Hematopoietic multipotent progenitor cell treated with erythropoietin and hydrocortisone succinate and interleukin-3 and kit ligand, for 17 days (in vitro differentiated cells): ENCODE measurements at places on chromosomes 5 and 9.

DNA sequence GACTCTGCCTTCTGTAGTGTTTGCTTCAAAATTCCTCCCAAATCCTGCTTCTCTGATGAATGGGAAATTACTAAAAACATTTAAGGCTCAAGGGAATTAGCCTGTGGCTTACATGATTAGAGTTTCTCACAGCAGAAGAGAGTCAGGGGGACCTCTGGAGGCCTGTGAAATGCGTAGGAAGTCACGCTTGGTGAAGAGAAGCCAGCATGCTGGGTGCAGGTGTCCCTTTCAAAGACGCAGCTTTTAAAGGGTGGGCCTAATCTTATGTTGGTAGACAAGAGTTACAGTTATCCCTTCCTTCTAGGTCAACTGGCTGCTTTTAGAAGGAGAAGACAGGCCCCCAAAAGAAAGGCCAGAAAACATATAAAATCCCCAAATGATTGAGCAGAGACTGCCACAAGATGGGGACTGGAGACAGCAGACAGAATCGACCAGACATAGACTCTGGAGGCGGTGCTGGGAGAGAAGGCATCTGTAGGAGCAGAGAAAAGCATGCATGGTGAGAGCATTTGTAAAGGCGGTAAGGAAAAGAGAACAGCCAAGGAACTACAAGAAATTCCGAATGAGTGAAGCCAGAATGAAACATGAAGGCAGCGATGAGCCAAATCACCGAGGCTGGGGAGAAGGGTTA lies 42.3 kb downstream of the B4GALT1 start:
- no peak for DNase-seq

DNA sequence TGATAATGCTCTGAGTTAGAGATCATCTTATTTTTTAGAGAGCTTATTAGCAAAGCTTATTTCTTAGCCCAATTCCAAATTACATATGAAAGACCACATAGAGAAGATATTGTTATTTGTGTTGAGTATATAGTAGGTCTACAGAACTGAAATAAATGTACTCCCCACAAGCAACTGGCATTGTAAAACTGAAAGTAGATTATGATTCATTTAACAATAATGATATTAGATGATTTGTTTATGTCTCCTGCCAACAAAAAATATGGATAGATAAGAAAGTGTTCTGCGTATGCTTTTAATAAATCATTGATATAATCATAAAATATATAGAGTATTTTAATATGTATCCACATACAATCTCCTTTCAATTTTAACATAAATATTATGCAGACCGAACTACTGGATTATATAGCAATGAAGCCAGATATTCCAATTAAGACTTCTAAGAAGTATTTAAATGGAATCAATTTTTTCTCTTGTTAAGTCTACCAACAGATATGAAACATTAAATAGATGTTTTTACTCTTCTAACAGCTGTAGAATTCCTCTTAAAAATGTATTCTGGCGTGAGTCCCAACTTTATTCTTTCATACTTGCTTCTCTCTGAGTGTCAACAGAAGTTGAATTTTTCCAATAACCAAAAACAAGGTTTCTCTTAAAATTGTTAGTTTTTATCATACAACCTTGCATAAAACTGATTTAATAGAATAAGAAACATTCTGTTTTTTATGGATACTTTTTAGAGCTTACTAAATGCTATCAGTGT lies 15.6 kb upstream of the DAB2 start:
- DNase-seq, result no peak

DNA sequence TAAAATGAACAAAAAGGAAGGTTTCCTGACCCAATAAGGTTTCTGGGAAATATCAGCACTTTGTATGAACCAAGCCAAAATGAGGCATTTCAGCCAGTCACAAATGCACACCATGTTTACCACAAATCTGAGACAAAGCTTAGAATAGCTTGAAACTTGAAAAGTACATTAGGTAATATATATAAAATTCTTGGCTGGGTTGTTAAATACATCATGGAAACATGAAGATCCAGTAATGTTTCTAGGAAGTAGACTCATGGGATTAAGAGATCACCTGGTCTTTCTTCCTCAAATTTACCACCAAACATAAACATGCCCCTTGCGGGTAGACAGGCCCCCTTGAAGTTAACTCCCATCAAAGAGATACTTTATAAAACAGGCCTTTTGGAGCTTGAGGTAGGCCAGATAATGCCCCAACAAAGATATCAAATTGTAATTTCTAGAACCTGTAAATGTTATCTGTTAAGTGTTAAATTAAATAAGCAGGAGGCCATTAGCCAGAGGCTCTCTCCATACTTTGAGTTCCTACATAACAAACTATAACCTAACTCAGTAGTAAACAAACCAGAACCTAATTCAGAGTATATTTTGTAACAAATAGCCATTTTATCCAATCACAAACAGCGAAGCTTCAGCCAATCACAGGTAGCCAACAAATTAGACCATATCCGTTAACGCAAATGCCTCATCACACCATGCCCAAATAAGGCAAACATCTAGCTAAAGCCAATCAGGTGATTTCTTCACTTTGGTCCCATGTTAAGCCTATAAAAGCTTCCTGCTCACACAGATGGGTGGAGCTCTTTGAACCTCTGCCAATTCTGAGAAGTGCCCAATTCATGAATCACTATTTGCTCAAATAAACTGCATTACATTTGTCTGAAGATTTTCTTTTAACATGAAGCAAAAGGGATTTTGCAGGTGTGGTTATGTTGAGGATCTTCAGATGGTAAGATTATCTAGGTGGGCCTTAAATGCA lies 127.9 kb upstream of the TARS1 start:
- no peak for DNase-seq

DNA sequence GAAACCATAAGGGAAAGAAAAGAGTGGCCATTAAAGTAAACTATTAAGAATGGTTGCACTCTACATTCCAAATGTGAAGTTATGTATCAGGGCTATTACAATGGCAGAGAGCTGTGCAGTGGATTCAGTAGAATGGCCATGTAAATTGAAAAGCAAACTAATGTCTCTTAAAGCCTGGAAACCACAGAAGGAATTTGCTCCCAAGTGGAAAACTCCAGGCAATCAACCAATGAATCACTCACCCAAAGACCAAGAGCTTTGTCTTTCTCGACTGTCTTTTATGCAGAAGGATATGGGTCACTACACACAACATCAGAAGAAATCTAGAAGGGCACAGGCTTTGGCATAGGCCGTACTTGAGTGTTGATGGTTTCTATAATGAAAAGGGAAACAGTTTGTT lies 114.9 kb downstream of the TLE1 start:
- DNase-seq, result no peak

GRCh38 chr9:64773491-64773931 lies 511.5 kb downstream of the FOXD4L5 start:
- DNase-seq, result no peak

GRCh38 chr9:93589688-93590087 lies 13.3 kb downstream of the PHF2 start:
- no peak for DNase-seq

GRCh38 chr5:68381909-68382308 lies 166.4 kb downstream of the PIK3R1 start:
- DNase-seq, result peak; percentile 24

- no peak for DNase-seq
Observed at GRCh38 chr5:36047384-36048160, 19.1 kb downstream of the UGT3A2 start.

GRCh38 chr9:73137286-73137899 lies 14.3 kb upstream of the ANXA1 start:
- no peak for DNase-seq

- DNase-seq, result no peak
Observed at GRCh38 chr5:30650311-30650710, 543.2 kb upstream of the CDH6 start.

- DNase-seq, result no peak
Observed at GRCh38 chr9:136359774-136360718, 3.5 kb downstream of the DNLZ start.

DNA sequence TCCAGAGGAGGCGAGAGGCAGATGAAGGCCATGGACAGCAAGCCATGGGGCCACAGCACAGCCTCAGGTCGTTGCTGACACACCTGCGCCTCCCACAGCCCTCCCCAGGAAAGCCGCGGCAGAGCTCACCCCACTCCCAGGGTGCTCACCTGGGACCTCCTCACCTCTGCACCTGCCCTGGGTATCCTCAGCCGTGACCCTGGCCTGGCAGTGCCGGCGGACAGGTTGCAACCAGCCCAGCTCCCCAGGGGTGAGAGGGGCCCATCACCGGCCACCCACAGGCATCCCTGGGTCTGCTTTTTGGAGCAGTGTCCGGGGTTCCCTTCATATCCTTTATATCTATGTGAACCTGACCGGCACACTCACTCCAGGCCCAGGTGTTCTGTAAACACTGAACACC lies 30.4 kb upstream of the FCN1 start:
- DNase-seq, result no peak

GRCh38 chr5:135894276-135894675 lies 1.4 kb downstream of the IL9 start:
- no peak for DNase-seq

- DNase-seq, result peak; percentile 41
Observed at GRCh38 chr9:107137495-107138202, 145.4 kb upstream of the RAD23B start.

GRCh38 chr5:178765753-178766300 lies 35.4 kb upstream of the ZNF354A start:
- no peak for DNase-seq

- DNase-seq, result no peak
Observed at GRCh38 chr5:35651002-35651756, 33.5 kb downstream of the SPEF2 start.

DNA sequence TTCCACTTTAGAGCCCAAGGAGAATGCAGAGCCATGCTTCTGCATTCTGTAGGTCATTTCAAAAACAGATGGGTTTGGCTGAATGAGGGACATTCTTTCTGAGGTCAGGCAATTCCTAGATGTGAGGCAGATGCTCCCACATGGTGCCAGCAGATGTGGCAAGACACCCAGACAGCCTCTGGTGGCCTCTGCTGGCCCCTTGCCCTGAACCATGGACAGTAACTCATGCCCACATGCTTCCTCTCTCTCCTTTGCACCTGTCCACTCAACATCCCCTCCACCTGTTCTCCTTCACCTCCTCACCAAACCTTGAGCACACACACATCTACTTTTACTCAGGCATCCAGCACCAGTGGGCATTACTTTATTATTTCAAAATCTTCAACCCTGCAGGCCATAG lies 252.3 kb downstream of the DNAH5 start:
- no peak for DNase-seq

DNA sequence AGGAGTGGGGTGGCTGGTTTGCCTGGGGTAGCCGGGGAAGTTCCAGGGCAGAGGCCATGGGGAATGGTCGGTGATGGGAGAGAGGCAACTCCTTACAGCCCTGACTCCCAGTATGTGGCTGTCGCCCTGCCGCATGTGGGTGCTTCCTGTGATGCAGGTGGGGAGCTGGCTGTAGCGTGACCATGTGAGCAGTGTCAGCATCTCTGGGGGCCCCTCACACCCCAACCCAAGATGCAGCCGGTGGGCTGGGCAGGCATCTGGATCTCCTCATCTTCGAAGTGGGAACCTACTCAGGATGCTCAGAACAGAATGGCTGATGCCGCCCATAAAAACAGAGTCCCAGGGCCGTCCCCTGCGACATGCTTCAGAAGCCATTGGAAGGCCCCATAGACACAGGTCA lies 45.0 kb downstream of the BARX1 start:
- no peak for DNase-seq

DNA sequence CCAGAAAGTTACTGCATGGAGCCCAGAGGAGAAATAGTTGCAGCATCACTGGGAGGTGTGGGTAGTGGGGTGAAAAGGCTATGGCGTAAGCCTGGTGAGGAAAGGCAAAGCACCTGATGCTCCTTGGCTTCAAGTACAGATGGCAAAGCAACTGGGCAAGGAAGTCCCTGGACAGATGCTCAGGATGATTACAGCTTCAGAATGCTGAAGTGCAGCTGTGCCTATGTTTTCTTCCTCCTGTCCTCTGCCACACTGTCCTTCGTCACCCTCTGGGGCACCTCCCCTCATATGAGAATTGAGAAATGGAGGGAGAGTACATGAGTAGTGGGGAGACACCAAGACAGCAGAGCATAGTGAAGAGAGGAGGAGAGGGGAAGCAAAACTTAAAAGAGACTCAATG lies 328.0 kb downstream of the PDE4D start:
- no peak for DNase-seq

- no peak for DNase-seq
Observed at GRCh38 chr9:121383715-121384114, 13.7 kb upstream of the STOM start.

GRCh38 chr5:66197764-66198405 lies 53.8 kb downstream of the SREK1 start:
- DNase-seq, result no peak

DNA sequence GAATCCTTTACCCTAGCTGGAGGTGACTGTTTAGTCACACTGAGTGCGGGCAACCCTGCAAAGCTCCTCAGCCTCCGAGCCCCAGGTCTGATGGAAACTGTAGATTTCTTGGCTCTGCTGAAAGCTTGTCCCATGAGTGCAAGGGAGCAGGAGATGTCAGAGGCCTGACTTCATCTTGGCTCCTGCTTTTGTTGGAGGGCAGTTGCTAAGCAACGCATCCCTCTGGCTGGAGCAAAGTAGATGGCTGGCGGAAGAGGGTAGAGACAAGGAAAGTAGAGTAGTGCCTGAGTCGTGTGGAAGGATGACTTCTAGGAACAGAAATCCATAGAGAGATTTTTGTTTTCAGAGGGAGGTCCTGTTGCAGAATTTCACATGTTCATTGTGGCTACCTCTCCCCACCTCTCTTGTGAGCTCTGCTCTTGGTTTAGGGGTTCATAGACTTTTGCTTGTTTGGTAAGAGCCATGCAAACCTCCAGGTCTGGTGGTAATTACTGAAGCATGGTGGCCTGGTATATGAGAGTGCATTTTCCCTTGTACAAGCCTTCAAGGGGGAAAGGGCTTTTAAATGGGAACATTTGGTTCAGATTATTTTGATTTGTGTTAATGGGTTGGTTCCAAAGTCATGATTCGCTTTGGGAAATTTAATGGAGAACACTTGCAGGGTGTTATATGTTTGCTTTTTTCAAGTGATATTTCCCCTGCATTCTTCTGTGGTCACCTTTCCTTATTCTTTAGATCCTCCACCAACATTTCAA lies 71.5 kb downstream of the ARHGAP26 start:
- DNase-seq, result no peak

DNA sequence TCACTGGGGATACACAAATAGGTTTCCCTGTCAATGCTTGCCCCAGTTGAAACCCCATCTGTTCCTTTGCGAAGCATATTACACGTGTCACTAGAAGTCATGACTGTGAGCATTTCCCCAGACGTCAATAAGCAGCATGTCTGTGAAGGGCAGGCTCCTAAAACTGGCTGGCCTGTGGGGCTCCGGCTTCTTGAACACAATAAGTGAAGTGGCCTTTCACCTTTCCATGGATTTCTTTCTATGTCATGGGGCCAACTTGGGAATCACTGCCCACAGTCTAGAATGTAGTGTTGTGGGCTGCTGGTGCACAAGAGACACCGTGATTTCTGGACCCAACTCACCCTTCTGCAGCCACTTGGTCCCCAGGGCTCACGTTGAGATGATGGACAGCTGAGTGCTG lies 60.4 kb upstream of the CTSL start:
- no peak for DNase-seq

- DNase-seq, result no peak
Observed at GRCh38 chr5:170693701-170694100, 89.8 kb upstream of the GABRP start.
